ENCODE measurements at places on chromosomes 12 and 14. TPM values are rescaled to one million over a fixed set of nuclear protein-coding genes. Genes with fewer than 3 reads are reported as not detected.

DNA sequence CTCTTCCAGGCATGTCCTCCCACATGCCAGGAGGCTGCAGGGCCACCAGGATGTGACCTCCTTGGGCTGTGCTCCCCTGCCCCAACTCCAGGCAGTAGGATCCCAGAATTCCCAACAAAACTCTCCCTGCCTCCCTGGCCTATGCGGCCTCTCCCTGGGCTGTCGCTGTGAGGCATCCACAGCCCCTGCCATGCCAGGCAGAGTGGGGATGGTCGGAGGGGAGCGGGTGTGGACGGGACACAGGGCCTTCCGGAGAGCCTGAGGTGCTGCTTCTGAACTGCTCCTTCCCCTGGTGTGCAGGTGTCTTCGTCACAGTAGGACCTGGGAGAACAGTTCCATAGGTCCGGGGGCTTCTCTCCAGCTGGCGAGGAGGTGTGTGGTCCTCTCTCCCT is 18.3 kb downstream of the GPR132 start:
- H3K27me3 ChIP-seq = peaks cover 17% of the 10 kb centered on the region
- peaks cover 7% of the 10 kb centered on the region for H3K36me3 ChIP-seq
- H3K4me3 ChIP-seq = no peak overlapping the region

- H3K27ac ChIP-seq = no peak overlapping the region
- H3K27me3 ChIP-seq = peaks cover 38% of the 10 kb centered on the region
- H3K4me1 ChIP-seq = peaks cover 8% of the 10 kb centered on the region
- peak overlapping the region; percentile 71 for H3K4me3 ChIP-seq
- peak; percentile 57 for DNase-seq
- H3K36me3 ChIP-seq = no peaks in the 10 kb centered on the region
Measured at GRCh38 chr12:96985515-96986362, 78.7 kb downstream of the NEDD1 start.

DNA sequence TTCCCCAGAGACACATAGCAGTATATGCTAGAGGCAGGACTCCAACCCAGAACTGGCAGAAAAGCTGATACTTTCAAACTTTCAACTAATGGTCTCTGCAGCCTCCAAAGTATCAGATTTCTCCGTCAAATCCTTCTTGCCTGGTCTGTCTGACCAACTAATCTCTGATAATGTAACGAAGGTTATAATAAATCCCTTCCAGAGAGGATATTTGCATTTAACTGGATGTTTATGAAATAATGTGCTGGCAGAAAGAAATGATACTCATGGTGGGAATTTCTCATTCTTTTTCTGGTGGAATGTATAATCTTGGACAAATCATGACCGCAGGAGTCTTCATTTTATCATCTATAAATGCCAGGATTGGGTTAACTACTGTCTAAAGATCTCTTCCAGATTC is 860.3 kb downstream of the DIO2 start:
- no peaks in the 10 kb centered on the region for H3K27me3 ChIP-seq
- DNase-seq = no peak
- H3K4me3 ChIP-seq = no peak overlapping the region
- no peak overlapping the region for H3K27ac ChIP-seq
- H3K36me3 ChIP-seq = no peaks in the 10 kb centered on the region

GRCh38 chr12:6326316-6327228 is 15.3 kb downstream of the TNFRSF1A start:
- H3K4me1 ChIP-seq = peaks cover 41% of the 10 kb centered on the region
- DNase-seq = no peak
- no peak overlapping the region for H3K4me3 ChIP-seq
- H3K27ac ChIP-seq = no peak overlapping the region
- peaks cover 9% of the 10 kb centered on the region for H3K36me3 ChIP-seq

Gene LALBA
- total RNA-seq = not detected

DNA sequence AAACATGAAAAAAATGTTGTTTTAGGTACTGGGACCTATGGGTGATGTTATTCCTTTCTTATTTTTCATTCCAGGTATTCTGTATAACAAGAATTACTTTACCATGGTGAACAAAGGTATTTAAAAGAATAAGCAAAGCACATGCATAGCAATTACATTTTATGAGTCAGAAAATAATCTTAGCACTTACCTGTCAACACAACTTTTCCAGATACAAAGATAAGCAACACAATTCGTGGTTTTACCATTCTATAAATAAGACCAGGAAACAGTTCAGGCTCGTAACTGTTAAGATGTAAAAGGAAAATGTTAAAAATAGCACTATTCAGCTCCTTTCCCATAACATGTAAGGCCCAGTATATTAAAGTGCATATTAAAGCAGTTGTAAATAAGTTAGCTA is 12.3 kb upstream of the ATG14 start:
- no peak overlapping the region for H3K4me3 ChIP-seq
- DNase-seq = no peak
- no peak overlapping the region for H3K27ac ChIP-seq
- H3K36me3 ChIP-seq = no peaks in the 10 kb centered on the region
- H3K27me3 ChIP-seq = no peaks in the 10 kb centered on the region

DNA sequence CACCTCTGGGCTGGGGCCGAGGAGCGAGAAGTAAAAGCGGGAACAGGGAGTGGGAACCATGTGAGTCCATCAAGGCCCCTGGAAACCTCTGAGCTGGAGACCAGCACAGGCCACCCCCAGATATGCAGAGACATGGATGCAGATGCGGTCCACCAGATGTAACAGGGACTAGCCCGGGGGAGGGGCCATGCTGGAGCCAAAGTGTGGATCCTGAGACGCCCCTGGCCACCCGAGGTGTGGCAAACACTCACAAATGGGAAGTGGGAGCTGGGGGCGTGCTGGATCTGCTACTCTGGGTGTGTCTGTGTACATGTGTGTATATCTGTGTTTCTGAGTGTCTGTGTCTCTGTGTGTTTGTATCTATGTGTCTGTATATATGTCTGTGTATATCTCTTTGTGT is 12.8 kb downstream of the MYL2 start:
- no peak overlapping the region for H3K4me3 ChIP-seq
- no peaks in the 10 kb centered on the region for H3K36me3 ChIP-seq
- no peak overlapping the region for H3K27ac ChIP-seq
- H3K4me1 ChIP-seq = no peaks in the 10 kb centered on the region
- no peak for DNase-seq

Gene LTB4R
- 27.1 TPM for total RNA-seq

DNA sequence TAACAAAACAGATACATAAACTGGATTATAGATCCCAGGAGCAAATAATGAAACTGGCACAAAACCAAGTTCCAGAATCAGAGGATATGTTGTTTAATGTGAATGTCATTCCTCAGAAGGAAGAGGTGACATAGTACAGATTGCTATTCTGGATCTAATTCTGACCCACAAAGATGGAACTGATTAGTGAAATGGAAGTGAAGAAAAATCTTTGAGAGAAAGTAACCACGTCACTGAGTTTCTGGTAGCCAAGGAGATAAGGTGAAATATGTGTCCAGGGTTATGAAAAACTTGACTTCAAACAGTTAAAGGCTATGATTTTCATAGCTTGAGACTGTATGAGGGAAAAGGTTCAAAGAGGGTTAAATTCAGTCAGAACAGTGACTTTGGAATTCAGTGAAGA is 8.3 kb downstream of the OR10AD1 start:
- H3K4me3 ChIP-seq = no peak overlapping the region
- DNase-seq = no peak
- peaks cover 27% of the 10 kb centered on the region for H3K27me3 ChIP-seq
- H3K36me3 ChIP-seq = no peaks in the 10 kb centered on the region
- H3K4me1 ChIP-seq = peaks cover 15% of the 10 kb centered on the region
- H3K27ac ChIP-seq = no peak overlapping the region

- DNase-seq = no peak
- H3K4me1 ChIP-seq = peaks cover 26% of the 10 kb centered on the region
- no peaks in the 10 kb centered on the region for H3K27me3 ChIP-seq
Measured at GRCh38 chr14:100213587-100213955, 25.4 kb upstream of the YY1 start.

Gene GPR68
- 18.9 TPM for total RNA-seq
